ENCODE measurements at places on chromosomes 16 and 17.

- no peak for DNase-seq
Observed at GRCh38 chr16:16146380-16147315, 76.6 kb downstream of the ABCC6 start.

DNA sequence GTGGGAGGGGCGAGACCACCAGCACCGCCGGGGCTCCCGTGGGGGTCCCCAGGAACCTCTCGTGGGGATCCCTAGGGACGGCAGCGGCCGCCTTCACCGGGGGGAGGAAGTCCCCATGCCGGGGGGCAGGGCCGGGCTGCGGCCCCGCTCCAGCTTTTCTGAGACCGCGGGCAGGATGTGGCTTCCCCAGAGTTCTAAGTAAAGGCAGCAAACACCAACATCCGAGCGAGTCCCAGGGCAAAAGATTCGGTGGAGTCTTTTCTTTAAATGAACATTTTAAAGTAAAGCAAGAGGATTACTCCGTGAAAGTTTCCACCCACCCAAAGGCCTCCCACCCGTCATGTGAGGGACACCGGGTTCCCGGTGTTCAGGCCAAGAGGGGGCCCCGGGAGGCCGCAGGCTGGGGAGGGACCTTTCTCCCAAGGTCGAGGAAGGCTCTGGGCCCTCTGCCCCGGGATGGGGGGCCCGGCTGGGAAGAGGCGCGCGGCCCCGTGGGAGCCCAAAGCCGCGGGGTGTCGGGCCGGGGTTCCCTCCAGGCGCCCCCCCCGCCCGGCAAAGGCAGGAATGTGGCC is 137.2 kb upstream of the RPH3AL start:
- no peak for DNase-seq

DNA sequence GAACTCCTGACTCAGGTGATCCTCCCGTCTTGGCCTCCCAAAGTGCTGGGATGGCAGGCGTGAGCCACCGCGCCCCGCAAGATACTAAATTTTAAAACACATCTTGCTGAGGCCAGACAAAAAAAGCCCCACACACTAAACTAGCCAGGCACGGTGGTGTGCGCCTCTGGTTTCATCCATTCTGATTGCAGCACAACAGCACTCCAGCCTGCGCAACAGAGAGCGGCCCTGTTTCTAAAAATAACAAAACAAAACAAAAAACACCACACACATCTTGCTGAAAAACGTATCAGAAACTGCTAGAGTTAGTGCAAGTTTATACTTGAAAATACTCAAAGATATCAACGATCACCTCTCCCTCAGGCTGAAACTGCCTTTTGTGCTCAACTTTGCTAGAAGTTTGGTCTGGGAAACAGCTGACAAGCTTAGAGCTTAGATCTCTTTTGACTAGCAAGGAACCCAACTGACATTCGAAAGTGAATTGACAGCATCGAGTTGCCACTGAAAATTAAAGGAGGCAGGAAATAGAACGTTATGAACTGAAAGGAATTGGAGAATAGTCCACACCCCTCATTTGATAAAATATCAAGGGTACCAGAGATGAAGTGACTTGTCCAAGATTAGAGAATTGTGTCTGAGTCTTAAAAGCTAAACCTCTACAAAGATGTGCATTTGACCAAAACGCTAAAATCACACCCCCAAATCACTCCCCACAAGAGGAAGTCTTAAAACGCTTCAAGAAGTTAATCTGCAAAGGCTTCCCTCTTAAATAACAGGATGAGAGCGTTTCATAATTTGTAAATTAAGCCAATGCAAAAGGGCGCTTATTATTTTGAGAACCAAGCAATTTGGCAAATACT is 908 bp downstream of the COG4 start:
- no peak for DNase-seq

DNA sequence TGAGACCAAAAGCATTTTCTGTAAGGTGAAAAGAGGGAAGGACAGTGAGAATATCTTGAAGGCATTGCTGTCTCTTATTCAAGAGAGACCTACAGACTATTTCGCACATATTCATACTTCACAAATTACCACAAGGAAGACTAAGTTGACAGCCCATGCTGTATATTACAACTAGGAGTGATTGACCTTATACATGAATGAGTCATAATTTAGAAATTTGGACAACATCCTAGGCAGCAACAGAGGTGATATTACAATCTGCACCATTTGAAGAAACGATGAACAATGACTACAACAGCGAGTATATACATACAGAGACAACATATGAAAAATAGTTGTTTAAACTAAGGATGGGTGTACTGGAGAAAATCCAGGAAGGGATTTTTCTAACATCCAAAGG is 971.7 kb downstream of the CDH11 start:
- DNase-seq: no peak

GRCh38 chr17:48594538-48595277 is 1.1 kb upstream of the HOXB5 start:
- no peak for DNase-seq

DNA sequence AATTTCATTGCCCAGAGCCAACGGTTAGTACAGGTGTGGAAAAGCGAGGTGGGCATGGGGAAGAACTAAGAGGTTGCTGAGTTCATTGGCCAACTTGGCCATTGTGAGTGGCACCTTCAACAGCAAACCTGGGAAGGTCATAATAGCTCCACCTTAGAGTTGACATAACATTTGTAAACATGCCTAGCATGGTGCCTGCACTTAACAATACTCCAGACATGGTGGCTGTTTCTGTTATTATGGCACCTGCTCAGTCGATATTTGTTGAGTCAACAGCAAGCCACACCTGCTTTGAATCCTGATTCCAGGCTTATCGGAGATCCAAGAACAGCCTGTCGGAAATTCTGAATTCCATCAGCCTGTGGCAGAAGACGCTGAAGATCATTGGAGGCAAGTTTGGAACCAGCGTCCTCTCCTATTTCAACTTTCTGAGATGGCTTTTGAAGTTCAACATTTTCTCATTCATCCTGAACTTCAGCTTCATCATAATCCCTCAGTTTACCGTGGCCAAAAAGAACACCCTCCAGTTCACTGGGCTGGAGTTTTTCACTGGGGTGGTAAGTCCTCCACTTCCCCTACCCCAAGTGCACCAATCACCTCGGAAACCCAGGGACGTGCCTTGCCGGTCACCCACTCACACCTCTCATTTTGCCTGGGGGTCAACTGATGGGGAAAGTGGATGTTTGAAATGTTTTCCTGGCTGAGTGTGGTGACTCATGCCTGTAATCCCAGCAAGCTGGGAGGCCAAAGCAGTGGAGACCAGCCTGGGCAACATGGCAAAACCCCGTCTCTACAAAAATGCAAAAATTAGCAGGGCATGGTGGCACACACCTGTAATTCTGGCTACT is 46.0 kb downstream of the TMC5 start:
- no peak for DNase-seq

DNA sequence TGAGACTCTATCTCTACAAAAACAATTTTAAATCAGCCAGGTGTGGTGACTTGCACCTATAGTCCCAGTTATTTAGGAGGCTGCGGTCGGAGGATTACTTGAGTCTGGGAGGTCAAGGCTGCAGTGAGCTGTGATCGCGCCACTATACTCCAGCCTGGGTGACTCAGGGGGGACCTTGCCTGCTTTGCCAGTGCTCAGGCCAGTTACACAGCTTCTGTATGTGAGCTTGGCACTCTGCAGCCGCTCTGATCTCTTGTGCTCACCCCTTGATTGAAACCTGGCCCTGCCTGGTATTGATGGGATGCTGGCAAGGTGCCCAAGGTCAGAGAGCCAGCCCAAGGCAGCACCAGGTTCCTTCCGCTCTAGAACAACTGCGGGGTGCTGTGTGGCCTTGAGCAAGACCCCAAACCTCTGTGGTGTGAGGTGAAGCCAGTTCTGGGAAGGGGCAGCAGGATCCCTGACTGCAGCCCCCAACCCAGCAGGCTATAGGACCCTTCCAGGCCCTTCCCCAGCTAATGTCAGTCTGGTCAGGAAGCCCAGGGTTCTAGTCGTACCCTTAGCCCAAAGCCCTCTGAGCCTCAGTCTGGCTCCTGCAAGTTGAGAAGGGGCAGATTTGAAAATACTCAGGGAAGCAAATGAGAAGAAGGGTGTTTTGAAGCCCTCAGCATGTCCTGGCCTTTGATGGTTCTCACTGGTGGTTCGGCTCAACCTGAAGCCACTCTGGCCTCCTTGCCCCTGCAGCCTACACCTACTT is 18.9 kb downstream of the MMP15 start:
- DNase-seq: no peak

GRCh38 chr17:27811961-27812360 is 11.6 kb upstream of the NOS2 start:
- DNase-seq: no peak

- no peak for DNase-seq
Observed at GRCh38 chr16:75319513-75320411, 68.3 kb upstream of the BCAR1 start.

GRCh38 chr16:50736448-50736847 is 5.4 kb upstream of the CYLD start:
- no peak for DNase-seq

GRCh38 chr16:87201052-87201451 is 116.1 kb downstream of the C16orf95 start:
- no peak for DNase-seq

DNA sequence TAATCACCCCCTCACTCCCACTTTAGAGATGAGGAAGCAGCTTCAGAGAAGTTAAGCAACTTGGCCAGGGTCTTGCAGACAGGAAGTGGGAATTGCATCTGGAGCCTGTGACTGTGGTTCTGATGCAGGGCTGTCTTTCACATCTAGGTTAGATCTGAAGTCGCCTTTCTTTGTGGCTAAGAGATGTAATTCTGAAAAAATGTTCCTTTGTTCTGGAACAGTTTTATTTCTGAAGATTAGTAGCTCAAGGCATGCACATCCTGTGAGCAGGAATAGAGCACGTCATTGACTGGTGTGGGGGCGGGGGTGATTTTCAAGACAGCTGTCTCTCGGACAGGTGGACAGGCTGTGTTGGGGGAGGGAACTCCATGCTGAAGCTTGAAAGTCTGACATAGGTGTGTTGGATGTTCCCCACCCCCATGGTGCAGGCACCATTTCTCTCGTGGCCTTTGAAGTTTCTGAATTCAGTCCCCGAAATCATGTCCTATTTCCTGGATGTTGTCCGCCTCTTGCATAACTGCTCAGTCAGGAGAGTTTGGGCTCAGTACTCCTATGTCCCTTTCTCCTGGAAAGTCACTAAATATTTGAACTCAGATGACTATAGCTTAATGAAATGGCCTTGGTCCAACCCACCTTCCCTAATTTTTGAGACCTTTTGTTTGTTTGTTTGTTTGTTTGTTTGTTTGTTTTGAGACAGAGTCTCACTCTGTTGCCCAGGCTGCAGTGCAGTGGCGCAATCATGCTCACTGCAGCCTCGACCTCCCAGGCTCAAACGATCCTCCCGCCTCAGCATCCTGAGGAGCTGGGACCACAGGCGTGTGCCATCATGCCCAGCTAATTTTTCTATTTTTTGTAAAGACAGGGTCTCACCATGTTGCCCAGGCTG is 21.0 kb upstream of the HERPUD1 start:
- no peak for DNase-seq

GRCh38 chr16:10883004-10883403 is 6.0 kb downstream of the CIITA start:
- no peak for DNase-seq

- DNase-seq: no peak
Observed at GRCh38 chr17:82613283-82614094, 34.8 kb downstream of the WDR45B start.

GRCh38 chr16:169014-169413 is 3.2 kb downstream of the HBM start:
- DNase-seq: no peak

GRCh38 chr17:65598746-65599145 is 37.3 kb upstream of the AXIN2 start:
- DNase-seq: no peak

GRCh38 chr16:15953929-15954813 is 4.8 kb downstream of the ABCC1 start:
- DNase-seq: no peak

Data from activated CD8-positive, alpha-beta memory T cell treated with anti-CD3 and anti-CD28 coated beads for 4 hours (primary cell).